ENCODE measurements at places on chromosomes 16 and 17.

DNA sequence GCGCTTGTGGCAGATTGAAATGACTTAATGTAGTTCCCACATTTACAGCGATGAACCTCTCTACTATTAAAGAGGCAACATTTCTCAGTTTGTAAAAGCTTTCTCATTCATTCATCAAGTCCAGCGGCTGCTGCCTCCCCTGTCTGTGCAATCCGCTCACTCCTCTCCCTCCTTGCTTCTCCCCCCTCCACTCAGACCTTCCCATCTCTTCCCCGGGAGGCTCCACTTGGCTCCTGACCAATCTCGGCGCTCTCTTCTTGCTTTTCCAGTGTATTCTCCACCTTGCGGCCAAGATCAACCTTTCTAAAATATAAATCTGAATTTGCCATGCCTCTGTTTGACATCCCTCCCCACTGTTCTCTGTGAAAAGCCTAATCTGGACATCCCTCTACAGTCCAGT, 117.5 kb downstream of the ASIC2 start:
- DNase-seq, result no peak

- no peak for DNase-seq
These were observed 26.0 kb downstream of the FA2H start for GRCh38 chr16:74748616-74749026.

DNA sequence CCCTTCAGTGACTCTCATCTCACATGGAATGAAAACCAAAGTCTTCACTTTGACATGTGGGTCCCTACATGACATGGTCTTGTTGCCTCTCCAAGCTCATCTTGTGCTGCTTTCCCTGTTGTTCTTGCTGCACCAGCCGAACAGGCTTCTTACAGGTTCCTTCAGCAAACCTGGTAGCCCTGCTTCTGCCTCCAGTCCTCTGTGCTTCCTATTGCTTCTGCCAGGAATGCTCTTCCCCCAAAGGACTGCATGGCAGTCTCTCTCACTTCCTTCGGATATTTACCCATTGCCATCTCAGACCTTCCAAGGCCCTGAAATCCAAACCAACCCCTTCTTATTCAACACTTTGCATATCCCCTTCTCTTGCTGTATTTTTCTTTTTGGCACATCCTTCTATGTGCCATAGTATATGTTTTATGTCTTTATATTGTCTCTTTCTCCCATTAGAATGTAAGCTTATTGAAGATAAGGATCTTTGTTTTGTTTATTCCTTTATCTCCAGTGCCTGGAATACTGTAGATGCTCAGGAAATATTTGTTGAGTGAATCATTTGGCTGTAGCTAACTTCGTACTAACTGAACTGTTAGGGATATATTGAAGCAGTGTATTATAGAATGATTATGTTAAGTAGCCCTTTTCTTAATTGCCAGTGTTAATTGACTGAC, 57.9 kb upstream of the SLC12A3 start:
- DNase-seq, result no peak

- DNase-seq, result no peak
These were observed 133.9 kb upstream of the SOX9 start for GRCh38 chr17:71986886-71987285.

DNA sequence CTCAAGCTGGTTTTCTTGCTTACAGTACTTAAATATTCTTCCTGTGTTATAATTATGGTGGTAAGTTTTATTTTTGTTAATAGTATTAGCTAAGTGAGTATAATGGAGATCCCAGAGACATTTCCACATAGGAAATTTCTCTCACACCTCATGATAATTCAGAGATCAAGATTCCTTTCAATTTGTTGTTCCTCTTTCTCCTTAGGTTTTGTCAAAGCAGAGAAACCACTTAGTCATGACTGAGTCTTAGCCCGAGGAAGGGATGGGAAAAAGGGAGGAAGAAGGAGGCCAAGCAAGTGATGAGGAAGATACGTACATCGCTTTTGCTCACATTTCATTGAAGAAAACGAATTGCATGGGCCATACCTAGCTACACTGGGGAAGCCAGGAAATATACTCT, 18.4 kb downstream of the ESRP2 start:
- no peak for DNase-seq

- no peak for DNase-seq
These were observed 10.4 kb downstream of the ARRB2 start for GRCh38 chr17:4720787-4721186.

- no peak for DNase-seq
These were observed 15.9 kb upstream of the RPRML start for GRCh38 chr17:46994993-46995392.

- no peak for DNase-seq
These were observed 65.6 kb downstream of the TOM1L2 start for GRCh38 chr17:17906418-17907215.

DNA sequence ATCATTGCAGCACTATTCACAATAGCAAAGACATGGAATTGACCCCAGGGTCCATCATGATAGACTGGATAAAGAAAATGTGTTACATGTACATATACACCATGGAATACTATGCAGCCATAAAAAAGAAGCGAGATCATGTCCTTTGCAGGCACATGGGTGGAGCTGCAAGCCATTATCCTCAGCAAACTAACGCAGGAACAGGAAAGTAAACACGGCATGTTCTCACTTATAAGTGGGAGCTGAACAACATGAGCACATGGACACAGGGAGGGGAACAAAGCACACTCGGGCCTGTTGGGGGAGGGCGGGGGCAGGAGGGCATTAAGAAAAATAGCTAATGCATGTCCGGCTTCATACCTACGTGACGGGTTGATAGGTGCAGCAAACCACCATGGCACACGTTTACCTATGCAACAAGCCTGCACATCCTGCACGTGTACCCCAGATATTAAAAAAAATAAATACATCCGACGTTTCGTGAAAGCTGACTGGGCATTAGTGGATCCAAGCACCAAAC, 28.9 kb downstream of the ZNF778 start:
- no peak for DNase-seq

DNA sequence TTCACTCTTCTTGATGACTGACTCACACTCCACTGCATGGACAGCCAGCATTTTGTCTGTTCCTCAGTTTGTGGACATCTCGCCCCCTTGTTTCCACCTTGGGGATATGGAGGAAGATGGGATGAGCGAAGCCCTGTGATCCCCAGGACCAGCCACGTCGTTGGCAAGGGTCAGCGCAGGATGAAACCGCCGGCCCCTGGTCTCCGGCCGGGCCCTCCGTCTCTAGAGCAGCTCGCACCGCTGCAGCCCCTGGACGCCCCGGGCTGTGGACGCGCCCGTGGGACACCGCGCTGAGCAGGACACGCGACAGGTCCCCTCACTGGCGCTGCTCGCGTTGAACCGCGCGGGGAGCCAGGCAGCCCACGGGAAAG, 604 bp upstream of the ZC3H18 start:
- DNase-seq, result no peak

GRCh38 chr17:37220607-37220953, 155.2 kb upstream of the C17orf78 start:
- DNase-seq, result no peak

DNA sequence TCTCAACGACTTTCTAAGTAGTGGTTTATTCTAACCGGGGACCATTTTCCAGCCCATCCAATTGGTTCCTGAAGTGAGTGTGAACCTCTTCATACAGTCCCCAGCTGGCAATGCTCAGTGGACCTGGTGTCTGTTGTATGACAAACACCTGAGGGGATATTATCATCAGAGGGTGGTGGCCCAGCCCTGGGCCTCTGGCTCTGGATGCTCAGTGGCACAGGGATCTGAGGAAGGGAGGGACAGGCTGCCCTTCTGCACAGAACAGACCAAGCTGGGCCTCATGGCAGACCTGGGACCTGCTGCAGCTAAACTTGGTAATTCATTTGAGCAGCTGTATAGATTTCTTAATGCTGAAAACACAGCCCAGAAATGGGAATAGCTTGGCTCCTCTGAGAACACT, 72.6 kb downstream of the IRX5 start:
- DNase-seq, result no peak

DNA sequence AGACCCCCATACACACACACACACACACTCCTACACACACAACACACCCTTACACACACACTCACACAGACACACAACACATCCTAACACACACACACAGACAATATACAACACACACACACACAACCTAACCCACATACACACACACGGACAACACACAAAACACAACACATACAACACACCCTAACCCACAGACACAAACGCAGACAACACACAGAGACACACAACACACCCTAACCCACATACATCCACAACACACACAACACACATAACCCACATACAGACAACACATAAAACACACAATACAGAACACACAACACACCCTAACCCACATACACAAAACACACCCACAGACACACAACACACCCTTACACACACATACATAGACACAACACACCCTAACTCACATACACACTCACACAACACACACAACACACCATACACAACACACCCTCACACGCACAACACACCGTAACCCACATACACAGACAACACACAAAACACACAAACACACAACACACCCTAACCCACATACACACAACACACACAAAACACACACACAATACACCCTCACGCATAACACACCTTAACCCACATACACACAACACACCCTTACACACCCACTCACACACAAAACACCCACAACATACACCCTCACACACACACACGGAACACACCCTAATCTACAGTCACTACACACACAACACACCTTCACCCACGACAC, 4.4 kb downstream of the ASGR1 start:
- no peak for DNase-seq

- DNase-seq, result no peak
These were observed 156.7 kb upstream of the RPH3AL start for GRCh38 chr17:509316-509715.

- no peak for DNase-seq
These were observed 6.9 kb downstream of the C17orf67 start for GRCh38 chr17:56826611-56827414.

GRCh38 chr17:46078675-46079074, 79.6 kb downstream of the STH start:
- no peak for DNase-seq

- DNase-seq, result no peak
These were observed 26.3 kb downstream of the FOXL1 start for GRCh38 chr16:86604436-86605193.

GRCh38 chr17:42675965-42676423, 800 bp downstream of the PLEKHH3 start:
- peak; percentile 38 for DNase-seq

DNA sequence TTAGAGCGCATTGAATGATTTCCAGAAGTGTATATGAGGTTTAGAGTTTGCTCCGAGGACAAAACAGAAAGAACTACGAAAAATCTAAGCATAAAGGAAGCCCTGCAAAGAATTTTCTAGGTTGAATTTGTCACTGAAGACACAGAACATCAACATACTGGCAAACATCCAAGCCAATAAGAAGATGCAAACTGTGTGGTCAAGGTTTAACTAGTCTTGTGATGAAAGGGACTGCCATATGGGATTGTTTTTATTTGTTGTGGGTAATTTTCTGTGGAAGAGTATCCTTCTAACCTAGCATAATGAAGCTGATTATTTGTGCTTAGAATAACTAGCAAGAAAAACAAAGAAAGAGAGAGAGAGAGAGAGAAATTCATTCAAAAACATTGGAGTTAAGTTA, 492.0 kb upstream of the ERCC4 start:
- DNase-seq, result no peak

GRCh38 chr17:8479431-8479947, 43.8 kb downstream of the NDEL1 start:
- DNase-seq, result no peak

DNA sequence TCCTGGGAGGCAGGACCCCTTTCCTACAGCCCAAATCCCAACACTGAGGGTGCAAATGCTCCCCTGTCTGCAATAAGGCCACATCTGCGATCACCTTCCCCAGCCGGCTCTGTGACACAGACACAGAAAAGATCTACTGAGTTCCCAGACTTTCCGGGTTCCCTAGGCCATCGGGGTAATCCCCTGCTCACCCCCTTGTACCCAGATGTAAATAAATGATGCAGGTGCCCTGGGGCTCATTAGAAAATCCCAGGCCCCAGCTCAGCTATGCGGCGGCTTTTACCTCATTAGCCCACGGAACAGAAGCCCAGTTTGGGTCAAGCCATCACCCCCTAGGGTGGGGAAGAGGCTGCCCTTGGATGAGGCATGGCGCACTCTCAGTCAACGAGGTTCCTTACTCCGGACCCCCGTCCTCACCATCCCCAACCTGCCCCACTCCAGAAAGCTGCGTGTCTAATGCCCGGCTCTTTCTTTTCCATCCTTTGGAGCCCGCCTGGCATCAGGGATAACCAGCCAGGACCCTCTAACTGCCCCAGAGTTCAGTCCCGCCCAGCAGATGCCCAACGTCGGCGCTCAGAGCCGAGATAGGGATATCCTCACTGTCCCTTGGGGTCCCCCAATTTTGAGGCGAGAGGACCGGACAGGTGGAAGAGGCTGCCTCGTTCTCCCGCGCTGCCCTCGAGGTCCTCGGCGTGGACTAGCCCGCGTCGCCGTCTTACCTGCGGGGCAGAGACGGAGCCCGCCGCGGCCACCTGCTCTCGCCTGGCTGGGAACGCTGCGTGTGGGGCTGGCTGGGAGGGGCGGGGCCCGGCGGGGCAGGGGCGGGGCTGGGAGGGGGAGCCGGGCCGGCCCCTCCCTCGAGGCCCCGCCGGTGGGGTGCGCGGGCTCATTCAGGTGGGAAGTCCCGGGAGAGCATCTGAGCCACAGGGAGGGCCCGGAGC, at the start of gene ZNF385C:
Gene ZNF385C, minus strand, starts transcription at position 783 of the 941 bp plus-strand sequence. CDS start 35,417 bp downstream, outside the sequence.
- peak; percentile 40 for DNase-seq

DNA sequence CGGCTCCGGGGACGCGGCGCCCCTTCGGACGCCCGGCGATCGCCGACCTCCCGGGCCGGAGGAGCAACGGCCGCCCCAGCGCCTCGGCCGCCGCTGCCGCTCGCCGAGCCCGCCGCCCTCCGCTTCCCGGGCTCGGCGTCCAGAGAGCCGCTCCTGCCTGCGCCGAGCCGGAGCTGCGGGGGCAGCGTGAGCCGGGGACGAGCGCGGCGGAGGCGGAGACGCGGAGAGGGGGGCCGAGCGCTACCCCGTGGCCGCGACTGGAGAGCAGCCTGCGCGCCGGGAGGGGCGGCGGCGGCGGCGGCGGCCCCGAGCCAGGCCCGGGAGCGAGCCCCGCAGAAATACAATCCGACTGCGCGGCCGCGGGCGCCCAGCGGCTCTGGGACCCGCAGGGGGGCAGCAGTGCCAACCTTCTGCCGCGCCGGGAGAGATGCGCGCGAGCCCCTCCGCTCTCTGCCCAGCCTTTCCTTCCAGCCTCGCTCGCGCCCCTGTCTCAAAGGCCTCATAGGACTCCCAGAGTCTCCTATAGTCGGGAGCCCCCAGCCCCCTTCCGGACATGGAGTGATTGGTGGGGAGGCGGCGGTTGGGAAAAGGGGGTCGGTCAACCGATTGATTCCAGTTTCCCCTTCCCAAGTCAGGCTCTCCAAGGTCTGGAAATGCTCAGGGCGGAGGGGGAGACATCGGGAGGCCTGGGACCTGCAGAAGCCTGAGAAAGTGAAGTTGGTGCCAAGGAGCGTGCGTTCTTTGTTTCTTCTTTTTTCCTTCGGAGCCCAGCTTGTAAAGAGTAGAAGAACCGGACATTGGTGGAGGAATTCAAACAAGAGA, 1.0 kb upstream of the SDK2 start:
- peak; percentile 83 for DNase-seq

- no peak for DNase-seq
These were observed 14.7 kb upstream of the PLLP start for GRCh38 chr16:57299009-57299718.

Data from NCI-H774 (cell line).